ENCODE measurements at places on chromosomes 7 and 10. TPM values are rescaled to one million over a fixed set of nuclear protein-coding genes. Genes with fewer than 3 reads are reported as not detected.

Gene ZNF735
- not detected for total RNA-seq

Gene FBXL13
- total RNA-seq, result 2.2 TPM

Gene FGFBP3
- total RNA-seq, result 1.2 TPM

Gene PKD2L1
- total RNA-seq, result not detected

Gene PIK3AP1
- 0.36 TPM for total RNA-seq

Gene PIK3CG
- not detected for total RNA-seq

Gene TACC2
- total RNA-seq, result 5.0 TPM

Gene CNPY1
- total RNA-seq, result not detected

Gene WNT2
- total RNA-seq, result under 0.01 TPM

Gene DRGX
- under 0.01 TPM for total RNA-seq

Gene AASS
- total RNA-seq, result 26.4 TPM

Gene AUTS2
- 17.4 TPM for total RNA-seq

Gene FXYD4
- not detected for total RNA-seq

Gene GIMAP7
- not detected for total RNA-seq

Gene ANKRD1
- 27.7 TPM for total RNA-seq

Gene CLDN3
- not detected for total RNA-seq

Gene LLCFC1
- total RNA-seq, result not detected

Gene MOGAT3
- not detected for total RNA-seq

Gene FAM237B
- total RNA-seq, result not detected

Gene PTPRZ1
- under 0.01 TPM for total RNA-seq

Gene ZNF467
- not detected for total RNA-seq

Gene PLEKHS1
- not detected for total RNA-seq

Gene RAB19
- not detected for total RNA-seq

Gene PILRB
- 14.8 TPM for total RNA-seq

Gene UTF1
- not detected for total RNA-seq

Gene CFAP70
- 1.2 TPM for total RNA-seq

Gene CCM2
- total RNA-seq, result 41.8 TPM

Gene CYP2C8
- total RNA-seq, result 0.29 TPM

Gene AKR1C8
- not detected for total RNA-seq

Gene CHST3
- total RNA-seq, result 43.1 TPM

Gene UCMA
- total RNA-seq, result not detected

Gene KLLN
- total RNA-seq, result 0.59 TPM

Gene SLC16A12
- under 0.01 TPM for total RNA-seq

Gene BLOC1S2
- 51.3 TPM for total RNA-seq

Gene CLCN1
- under 0.01 TPM for total RNA-seq

Gene HTRA1
- total RNA-seq, result 413 TPM

Gene ITPRIP
- total RNA-seq, result 14.8 TPM

Gene SUN3
- total RNA-seq, result not detected

Gene GPR158
- total RNA-seq, result under 0.01 TPM

Gene HGF
- total RNA-seq, result 41.3 TPM

Gene ACSM6
- total RNA-seq, result not detected

Gene SEMA4G
- under 0.01 TPM for total RNA-seq

Gene GRB10
- total RNA-seq, result 69.5 TPM

Gene CCDC172
- not detected for total RNA-seq

Gene RPP38
- total RNA-seq, result 16.6 TPM

Gene GCK
- not detected for total RNA-seq

Gene DIP2C
- 36.9 TPM for total RNA-seq

Gene ADAM22
- 0.36 TPM for total RNA-seq

Gene CYP2C19
- not detected for total RNA-seq

Gene SPDYE11
- total RNA-seq, result not detected

Gene BHLHA15
- total RNA-seq, result not detected
